ENCODE measurements at places on chromosomes 2 and 18. TPM values are rescaled to one million over a fixed set of nuclear protein-coding genes. Genes with fewer than 3 reads are reported as not detected.
A peak's percentile ranks its signal among the peaks of the same experiment; 100 is the strongest.

CFC1 gene
- polyA plus RNA-seq: not detected

ICOS gene
- not detected for polyA plus RNA-seq

CFAP53 gene
- 0.29 TPM for polyA plus RNA-seq

TCF23 gene
- polyA plus RNA-seq: 0.27 TPM

STAMBP gene
- 40.3 TPM for polyA plus RNA-seq

CCDC121 gene
- 6.2 TPM for polyA plus RNA-seq

CNDP1 gene
- not detected for polyA plus RNA-seq

DNER gene
- 1.8 TPM for polyA plus RNA-seq

DTNA gene
- 71.3 TPM for polyA plus RNA-seq

ST8SIA3 gene
- not detected for polyA plus RNA-seq

GAREM1 gene
- polyA plus RNA-seq: 8.4 TPM

NEU2 gene
- not detected for polyA plus RNA-seq

SIX2 gene
- 15.8 TPM for polyA plus RNA-seq

PJVK gene
- polyA plus RNA-seq: 6.4 TPM

FOXI3 gene
- not detected for polyA plus RNA-seq

PARD6G gene
- 7.6 TPM for polyA plus RNA-seq

ANKRD36C gene
- 13.2 TPM for polyA plus RNA-seq

AGXT gene
- not detected for polyA plus RNA-seq

BMP10 gene
- polyA plus RNA-seq: not detected

HAAO gene
- 16.4 TPM for polyA plus RNA-seq

GRCh38 chr18:11884396-11885030 is 23.6 kb downstream of the MPPE1 start:
- no peak for DNase-seq

GRCh38 chr2:175366815-175367214 is 185.3 kb upstream of the ATP5MC3 start:
- peak; percentile 68 for DNase-seq

- DNase-seq: no peak
Measured at GRCh38 chr18:37426586-37426985, 139.0 kb downstream of the CELF4 start.

GRCh38 chr2:137927846-137928245 is 36.4 kb upstream of the HNMT start:
- no peak for DNase-seq

DNA sequence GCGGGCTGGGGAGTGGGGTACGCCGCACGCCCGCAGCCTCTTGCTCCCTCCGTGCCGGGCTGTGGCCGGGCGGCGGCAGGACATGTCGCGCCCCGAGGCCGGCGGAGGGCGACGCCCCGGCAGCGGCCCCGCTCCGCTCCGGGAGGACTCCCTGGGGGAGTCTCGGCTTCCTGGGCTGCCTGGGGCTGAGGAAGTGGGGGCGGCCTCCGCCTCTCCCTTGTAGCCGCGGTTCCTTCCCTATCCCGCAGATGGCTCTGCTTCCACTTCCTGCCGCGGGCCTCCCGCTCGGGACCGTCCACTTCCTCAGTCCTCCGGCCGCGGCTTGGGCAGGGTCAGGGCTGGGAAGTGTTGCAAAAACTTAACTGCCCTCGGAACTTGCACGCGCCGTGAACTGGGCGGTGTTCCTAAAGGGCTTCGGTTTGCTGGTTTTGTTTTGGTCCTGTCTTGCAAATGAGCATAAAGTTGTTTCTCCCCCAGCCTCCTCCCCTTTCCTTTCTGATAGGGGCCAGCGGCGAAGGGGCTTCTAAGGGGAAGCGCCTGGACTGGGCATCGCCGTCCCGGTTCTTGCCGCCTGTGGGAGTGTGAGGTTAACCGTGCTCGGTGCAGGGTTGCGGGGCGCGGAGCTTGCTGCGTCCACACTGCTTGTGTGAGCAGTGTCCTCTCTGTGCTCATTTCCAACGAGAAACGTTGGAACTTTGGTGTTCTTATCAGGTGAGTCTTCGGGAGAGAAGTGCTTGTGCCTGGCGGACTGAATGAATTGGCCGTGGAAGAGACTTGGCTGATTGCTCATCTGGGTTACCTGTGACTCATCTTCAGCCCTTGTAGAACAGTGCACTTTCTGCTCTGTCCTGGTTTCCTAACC is 600 bp downstream of the RALB start:
- DNase-seq: peak; percentile 95

GRCh38 chr2:158730621-158731140 is 64.4 kb upstream of the DAPL1 start:
- no peak for DNase-seq

DNA sequence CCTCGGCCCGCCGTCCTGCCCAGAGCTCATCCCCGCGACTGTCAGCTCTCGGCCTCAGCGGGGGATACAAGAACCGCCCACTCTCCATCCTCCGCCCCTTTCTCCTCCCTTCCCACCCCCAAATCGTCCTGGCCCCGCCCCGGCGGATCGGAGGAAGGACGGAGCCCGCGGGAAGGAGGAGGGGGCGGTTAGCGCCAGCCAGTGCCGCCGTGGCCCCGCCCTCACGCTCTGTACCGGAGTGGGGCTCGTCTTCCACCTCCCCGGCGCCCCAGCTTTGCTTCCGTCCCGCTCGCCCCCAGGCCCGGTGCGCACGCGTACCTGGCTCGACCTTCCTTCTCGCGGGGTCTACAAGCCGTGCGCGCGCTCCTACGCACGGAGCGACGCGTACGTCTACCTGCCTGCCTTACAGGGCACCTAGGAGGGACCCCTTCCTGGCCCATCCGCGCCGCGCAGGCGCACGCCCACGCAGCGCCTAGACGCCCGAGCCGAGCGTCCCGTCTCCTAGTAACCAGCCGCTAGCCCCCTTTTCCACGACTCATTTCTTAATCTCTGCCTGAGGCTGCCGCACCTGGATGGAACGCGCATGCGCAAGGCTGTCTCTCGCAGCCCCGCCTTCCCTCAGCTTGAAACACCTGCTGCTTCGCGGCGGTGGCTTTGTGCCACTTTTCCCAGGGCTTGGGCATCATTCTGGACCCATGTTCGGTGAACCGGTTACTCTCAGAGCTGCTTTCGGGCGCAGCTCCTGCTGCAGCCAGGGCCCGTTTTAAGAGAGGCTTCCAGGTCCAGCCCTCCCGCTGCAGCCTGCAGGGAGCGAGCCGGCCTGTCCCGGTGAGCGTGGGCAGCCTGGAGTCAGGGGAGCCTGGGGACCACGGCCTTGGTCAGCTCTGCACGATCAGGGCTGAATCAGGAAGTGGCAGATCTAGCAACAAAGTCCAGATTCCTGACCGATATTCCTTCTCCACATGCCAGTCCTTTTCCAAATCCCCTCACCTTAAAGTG is at the start of gene C2orf15:
Gene C2orf15, plus strand, starts transcription at position 598 of the 999 bp plus-strand sequence. CDS start 8,852 bp downstream, outside the sequence.
- DNase-seq: peak; percentile 94

GRCh38 chr2:219369447-219369861 is 18.3 kb downstream of the DNPEP start:
- DNase-seq: peak; percentile 71

DNA sequence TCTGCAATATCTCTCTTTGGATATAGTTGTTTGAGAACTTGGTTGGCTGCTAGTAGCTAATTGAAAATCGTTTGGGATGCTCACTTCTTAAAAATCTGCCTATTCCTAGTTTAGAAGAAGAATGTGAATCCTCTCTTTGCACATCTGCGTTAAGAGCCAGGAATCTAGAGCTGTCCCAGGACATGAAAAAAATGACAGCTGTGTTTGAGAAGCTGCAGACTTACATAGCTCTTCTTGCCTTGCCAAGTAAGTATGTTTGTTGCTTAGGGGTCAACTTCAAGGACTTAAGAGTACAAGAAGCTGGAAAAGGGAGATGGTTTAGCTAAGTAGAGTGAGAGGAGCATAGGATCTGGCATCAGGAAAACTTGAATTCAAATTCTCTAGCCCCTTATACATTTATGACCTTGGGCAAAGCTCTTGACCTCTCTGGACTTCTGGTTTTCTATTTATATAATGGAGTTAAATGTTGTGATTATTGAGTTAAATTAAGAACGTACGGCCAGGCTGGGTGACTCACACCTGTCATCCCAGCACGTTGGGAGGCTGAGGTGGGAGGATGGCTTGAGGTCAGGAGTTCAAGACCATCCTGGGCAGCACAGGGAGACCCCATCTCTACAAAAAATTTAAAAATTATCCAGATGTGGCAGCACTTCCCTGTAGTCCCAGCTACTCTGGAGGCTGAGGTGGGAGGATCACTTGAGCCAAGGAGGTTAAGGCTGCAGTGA is 55.2 kb upstream of the STON1 start:
- peak; percentile 94 for DNase-seq

DNA sequence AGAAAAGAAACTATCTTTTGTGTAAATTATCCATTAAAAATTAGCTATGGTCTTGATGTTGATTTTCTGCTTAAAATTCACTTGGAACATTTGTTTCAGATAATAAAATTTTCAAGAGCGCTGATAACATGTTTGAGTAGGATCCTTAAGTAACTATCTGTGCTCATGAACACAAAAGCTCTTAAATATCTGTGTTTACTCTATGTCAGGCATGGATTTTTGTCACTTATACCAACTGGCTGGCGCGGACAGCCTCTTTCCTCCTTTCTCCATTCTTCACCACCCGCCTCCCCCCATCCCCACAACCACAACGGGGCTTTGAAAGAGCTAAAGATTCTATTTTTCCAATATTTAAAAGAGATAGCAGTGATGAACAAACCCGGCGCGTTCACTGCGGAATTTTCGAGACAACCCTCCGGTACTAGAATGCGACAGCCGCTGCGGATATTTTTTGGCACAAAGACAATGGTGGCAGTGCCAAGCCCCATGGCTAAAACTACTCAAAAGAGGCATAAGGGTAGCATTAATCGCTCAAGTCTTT is 181.5 kb downstream of the TCF4 start:
- DNase-seq: peak; percentile 80

DNA sequence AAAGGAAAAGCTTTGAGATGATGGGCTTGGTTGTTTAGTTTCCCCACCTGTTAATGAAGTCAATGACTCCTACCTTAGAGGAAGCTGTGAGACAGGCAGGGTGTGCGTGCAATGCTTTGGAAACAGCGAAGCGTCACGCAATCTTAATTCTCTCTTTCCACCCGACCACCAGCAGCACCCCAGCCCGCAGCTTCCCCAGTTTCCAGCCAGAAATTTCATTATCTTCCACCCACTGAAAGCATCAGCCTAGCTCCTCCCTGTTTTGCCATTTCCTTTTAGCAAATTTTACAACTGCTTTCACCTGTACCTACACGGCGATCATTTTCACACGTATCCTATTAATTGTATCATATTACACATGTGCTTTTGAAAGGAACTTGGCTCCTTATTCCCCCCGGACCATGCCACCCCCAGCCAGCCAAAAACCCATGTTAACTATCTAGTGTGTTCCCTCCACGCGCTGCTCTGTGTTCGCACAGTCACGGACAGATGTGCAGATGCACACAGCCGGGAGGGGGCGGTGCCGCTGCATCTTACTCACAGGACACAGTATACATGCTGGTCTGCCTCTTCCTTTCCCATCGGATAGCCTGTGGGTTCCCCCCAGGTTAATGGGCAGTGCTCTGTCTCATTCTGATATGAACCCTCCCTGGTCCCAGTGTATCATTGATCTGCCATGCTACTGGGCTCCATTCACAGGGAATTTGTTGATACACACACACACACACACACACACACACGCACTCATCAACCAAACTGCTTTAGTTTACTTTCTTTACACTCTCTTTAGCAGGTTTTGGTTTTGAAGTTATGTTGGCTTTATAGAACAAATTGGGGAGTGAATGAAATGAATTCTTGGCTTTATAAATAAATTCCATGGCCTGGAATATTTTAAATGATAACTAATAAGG is 22.4 kb downstream of the CYP27C1 start:
- peak; percentile 60 for DNase-seq

DNA sequence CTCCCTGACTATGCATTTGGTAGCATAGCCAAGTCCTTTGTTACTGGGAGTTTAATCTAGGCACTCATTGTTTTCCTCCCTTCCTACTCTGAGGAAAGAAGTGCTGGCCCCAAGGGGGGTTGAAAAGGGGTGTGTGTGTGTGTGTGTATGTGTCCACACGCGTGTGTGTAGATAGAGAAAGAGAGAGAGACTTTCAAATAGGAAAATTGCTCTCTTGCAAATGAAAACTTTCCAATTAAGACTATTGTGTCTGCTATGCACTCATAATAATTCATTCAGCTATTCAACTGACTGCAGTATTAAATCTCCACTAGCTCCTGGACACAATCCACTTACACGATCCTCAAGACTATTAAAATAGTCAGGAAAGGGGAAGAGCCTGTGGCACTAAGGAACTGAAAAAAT is 92.9 kb upstream of the CSRNP3 start:
- peak; percentile 11 for DNase-seq

DNA sequence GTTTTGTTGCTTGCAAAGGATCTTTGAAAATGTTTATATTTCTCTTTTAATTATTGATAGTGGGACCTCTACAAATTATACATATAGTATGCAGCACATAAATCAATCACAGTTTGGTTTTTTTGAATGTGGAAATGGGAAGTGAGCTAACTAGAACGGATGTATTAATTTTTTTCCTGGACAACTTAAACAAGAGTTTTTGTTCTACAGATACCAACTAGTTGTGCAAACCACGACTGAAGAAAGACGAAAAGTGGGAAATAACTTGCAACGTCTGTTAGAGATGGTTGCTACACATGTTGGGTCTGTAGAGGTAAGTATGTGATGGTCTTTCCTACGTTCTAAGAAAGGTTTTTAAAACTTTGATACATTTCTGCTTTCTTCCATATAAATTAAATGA is 39.2 kb downstream of the NDC80 start:
- DNase-seq: no peak

DNA sequence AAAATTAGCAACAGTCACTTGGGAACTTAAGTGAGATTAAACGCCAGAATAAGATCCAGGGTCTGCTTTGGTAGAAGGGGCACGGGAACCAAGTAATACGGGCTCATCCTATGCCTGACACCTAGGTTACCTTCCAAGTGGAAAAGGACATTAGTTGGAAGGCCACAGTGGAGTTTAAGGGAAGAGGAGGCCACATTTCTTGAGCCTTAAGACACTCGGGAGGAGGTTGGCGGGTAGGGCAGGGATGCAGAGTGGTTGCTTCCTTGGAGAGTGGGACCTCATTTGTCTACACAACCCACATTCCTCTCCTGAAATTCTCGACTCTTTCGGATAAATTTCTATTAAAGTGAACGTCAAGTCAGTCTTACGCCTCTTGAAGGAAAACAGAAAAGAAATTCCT is 510 bp upstream of the DNAH6 start:
- DNase-seq: no peak

GRCh38 chr2:18912225-18912888 is 323.0 kb upstream of the NT5C1B start:
- DNase-seq: no peak

DNA sequence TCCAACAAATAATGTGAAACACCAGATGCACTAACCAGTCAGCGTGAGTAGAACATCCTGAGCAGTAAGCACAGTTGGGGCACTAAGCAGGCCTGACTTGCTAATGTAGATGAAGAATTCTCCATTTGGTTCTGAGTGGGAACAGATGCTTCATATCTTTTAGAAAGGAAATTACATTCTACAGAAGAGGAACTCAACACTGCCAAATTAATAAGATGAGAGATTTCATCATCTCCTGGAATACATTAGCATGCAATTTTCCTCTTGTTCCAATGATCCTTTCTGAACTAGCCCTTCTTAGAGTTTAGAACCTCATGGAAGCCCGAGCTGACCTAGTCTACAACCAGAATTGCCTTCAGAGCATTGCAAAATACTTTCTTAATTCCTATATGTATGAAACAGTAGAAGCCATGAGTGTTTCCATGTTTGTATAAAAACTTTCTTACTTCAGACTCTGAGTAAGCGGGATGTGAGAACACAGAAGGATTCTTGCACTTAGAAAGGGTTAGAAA is 34.8 kb downstream of the COL5A2 start:
- no peak for DNase-seq

- DNase-seq: no peak
Measured at GRCh38 chr2:15082105-15083058, 449.9 kb downstream of the LRATD1 start.

GRCh38 chr2:105776560-105776928 is 31.8 kb downstream of the NCK2 start:
- DNase-seq: no peak
